ENCODE measurements at places on chromosomes 1 and 21.
A peak's percentile ranks its signal among the peaks of the same experiment; 100 is the strongest.

- DNase-seq: no peak
These were observed 60.0 kb upstream of the EPS8L3 start for GRCh38 chr1:109823543-109824348.

- no peak for DNase-seq
These were observed 132.6 kb downstream of the DHRS3 start for GRCh38 chr1:12485231-12486058.

DNA sequence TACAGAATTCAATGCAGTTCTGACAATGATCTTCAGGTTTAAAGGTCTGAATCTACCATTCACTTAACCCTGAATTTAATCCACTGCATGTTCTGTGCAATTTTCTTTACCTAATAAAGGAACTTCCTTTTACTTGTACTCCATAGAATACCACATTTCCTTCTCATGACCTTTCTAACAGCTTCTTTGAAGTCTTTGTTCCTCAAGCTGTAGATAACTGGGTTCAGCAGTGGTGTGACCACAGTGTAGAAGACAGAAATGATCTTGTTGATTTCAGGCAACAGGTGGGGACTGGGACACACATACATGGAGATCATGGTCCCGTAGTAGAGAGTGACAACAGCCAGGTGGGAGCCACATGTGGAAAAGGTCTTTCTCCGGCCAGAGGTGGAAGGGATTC is 878 bp downstream of the OR11L1 start:
- no peak for DNase-seq

DNA sequence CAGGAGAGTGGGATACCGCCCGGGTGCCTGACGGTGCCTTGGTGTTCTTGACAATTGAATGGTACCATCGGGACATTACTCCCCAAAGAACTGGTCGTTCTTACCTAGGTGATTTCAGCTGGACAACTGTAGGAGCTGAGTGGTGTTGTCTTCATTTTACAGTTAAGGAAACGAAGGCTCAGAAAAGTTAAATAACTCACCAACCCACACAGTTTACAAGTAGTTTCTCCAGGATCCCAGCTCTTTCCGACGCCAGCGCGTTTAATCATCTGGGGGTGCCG is 1.6 kb downstream of the PIK3CD start:
- no peak for DNase-seq

- DNase-seq: no peak
These were observed 42.4 kb downstream of the FBXO2 start for GRCh38 chr1:11611638-11612327.

DNA sequence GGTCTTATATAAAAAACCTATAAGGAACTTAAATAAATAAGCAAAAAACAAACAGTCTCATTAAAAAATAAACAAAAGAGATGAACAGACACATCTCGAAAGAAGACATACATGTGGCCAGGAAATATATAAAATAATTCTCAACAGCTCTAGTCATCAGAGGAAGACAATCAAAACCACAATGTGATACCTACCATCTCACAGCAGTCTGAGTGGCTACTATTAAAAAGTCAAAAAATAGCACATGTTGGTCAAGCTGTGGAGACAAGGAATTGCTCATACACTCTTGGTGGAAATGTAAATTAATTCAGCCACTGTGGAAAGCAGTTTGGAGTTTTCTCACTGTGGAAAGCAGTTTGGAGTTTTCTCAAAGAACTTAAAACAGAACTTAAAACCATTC is 100.3 kb upstream of the ADAMTS5 start:
- no peak for DNase-seq

- no peak for DNase-seq
These were observed 773.6 kb upstream of the B3GALT2 start for GRCh38 chr1:193960040-193960439.

GRCh38 chr1:15852036-15852827 is 4.7 kb downstream of the SPEN start:
- DNase-seq: no peak

- no peak for DNase-seq
These were observed 16.1 kb downstream of the TIE1 start for GRCh38 chr1:43316738-43317520.

DNA sequence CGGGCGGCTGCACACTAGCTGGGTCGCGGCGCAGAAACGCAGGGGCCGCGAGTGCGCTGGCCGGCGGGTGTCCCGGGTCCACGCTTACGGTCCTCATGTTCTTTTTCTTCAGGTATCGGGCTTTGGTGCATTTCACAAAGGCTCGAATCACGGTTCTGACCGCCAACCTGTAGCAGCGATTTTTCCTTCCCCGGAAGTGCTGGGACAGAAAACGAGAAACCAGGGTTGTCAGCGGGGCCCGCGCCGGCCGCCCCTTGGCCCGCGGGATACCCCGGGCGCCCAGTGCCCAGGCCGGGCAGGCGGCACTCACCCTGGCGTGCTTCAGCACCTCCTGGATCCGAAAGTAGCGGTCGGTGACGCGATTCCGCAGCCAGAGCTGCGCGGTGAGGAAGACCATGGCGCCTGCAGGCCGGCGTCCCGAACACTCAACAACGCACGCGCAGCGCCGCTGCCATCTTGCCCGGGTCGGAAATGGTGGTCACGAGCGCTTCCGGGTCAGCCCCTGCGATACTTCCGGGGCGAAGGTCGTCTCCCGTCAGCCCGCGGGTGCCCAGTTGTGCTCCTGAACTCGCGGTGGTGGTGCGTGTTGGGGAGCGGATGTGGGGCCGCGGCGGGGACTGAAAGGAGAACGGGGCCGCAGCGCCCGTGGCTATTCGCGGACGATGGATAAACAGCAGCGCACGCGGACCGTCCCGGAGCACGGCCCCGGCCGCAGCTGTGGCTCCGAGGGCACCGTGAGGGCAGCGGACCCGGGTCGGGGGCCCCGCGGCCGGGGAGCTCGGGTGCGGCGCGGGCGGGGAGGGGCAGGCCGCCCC is at the start of gene MRPL20:
Gene MRPL20, minus strand, starts transcription at position 473 of the 815 bp plus-strand sequence. Its CDS starts 76 bp downstream, at position 397.
- no peak for DNase-seq

DNA sequence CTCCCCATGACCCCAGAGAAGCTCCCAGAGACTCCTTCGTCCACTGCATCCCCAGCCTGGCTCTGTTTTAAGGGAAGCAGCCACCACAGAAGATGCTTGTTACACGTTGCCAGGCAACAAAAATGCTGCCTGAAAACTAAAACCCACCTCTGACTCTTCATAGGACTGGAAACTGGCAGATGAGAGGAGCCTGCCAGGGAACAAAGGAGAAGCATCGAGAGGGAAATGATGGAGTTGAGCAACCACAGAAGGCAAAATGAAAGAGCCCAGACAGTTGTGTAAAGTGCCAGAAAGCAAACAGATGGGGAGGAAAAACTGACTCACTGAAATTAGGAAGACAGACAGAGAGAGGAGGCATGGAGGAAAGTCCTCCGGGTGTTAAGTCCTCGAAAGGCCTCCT is 118.4 kb downstream of the KCNN3 start:
- DNase-seq: no peak

DNA sequence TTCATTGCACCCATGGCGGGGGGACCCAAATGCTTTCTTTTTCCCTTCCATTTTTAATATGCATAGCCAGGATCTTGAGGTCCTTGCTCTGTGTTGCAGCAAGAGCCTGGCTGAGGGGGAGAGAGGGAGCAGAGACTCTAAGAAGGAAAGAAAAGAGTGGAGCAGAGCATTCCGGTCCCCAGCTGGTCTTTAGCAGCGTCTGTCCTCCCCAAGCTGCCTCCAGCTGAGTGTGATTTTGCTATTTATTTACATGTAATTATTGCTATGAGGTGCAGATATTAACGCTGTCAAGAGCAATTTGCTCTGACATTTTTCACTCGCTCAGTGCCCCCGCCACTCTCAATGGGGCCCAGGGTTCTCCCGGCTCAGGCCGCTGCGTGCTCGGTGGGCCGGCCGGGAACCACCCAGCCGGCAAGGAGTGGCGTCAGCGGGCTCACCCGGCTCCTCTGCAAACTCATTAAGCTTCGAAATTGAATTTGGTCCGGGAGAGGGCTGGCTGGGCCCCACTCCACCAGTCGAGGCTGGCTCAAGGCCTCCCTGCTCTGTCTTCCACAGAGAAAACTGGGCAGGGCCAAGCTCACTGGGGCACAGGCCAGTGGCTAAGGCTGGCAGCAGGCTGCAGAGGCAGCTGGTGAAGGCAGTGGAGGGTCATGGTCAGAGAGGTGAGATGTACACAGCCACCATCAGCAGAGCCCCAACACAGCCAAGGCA is 93.2 kb downstream of the PAX7 start:
- no peak for DNase-seq

DNA sequence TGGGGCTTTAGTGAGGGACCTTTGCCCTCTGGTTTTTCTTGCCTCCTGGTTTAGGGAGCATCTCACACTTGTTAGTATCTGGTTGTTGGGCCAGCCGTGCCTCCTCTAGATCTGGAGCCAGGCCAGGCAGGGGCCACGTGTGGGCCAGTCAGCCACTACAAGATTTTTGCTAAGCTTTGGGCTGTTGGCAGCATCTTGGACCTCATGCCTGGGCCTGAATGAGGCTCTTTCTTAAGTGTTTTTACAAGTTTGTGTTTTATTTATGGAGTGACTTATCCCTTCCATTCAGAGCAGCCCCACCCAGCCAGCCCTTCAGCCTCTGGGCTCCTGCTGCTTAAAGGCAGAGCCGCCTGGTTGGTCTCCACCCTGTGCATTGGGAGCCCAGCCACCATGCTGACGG is 1.6 kb upstream of the SH3BGRL3 start:
- no peak for DNase-seq

DNA sequence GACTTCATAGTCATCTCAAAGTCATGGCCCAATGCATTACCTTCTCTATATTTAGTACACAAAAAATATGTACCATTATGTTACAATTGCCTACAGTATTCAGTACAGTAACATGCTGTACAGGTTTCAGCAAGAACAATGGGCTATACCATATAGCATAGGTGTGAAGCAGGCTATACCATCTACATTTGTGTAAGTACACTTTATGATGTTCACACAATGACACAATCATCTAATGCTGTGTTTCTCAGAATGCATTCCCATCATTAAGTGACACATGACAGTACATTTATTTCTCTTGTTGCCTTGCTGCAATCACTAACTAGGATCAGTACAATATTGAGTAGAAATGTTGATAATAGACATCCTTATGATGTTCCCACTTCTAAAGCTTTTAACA is 46.5 kb upstream of the NFIA start:
- no peak for DNase-seq

DNA sequence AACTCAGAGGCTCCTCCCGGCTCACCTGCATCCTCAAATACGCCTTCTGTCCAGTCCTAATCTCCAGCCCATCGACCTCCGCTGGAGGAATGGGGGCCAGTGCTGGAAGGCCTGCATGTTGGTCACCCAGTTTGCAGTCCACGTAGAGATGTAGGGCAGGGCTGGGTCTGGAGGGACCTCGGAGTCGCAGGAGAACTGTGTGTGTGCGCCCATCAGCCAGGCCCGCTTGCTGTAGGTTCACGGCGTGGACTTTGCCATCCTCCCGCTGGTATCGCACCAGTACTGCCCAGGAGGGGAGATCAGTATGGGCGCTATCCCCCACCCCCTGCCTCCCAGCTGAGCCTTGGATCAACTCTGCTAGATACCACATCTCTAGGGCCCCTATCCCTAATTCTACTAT is 2.7 kb downstream of the THBS3 start:
- DNase-seq: no peak

GRCh38 chr1:223479261-223479660 is 86.0 kb downstream of the CCDC185 start:
- no peak for DNase-seq

DNA sequence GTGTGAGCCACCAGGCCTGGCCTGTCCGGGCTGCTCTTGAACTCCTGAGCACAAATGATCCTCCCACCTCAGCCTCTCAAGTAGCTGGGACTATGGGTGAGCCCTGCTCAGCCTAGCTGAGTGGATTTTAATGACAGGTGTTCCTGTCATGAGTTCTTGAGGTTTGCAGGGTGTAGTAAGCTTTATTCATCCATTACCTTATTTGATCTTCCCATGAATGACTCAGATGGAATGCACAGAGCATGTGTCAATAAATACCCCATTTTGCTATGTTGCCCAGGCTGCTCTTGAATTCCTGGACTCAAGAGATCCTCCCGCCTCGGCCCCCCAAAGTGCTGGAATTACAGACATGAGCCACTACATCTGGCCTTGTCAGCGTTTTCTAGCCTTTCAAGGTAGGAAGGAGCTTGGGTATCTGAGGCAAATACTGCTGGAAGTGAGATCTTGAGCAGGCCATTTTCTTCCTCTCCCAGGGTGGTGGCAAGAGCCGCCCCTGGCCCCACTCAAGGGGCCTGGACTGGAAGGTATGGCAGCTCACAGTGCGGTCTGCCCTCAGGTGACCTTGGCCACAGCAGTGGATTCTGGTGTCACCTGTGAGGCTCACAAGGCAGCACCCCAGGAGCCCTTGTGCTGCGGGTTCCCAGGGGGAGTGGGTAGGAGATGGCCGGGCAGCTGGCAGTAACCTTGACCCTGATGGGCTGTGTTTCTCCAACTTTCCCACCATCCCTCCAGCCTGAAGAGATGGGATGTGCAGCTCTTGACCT is 20.0 kb downstream of the PIK3CD start:
- no peak for DNase-seq

DNA sequence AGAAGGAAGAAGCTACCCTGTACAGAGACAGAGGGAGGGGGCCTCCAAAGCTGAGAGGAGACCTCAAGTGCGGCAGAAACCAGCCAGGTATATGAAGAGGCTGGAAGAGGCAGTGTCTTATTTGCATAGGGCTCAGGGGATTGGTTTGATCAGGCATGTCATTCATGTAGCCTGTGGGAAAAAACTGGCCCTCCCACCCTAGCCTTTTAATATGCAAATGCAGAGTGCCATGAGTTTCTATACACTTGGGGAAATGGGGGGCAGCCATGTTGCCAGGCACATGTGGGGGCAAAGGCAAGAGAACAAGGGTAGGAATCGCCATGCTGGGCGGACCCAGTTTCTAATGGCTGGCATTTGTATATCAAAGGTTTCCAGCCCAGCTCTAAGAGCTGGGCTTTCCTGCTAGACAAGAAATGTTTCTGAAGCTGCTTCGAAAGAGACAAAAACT is 172.7 kb downstream of the RASAL2 start:
- DNase-seq: peak; percentile 91

DNA sequence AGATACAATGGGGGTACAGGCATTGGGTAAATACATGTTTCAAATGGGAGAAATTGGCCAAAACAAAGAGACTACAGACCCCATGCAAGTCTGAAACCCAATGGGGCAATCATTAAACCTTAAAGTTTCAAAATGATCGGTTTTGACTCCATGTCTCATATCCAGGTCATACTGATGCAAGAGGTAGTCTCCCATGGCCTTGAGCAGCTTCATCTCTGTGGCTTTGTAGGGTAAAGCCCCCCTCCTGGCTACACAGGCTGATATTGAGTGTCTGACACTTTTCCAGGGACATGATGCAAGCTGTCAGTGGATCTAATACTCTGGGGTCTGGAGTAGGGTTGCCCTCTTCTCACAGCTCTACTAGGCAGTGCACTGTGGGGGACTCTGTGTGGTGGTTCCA is 286.1 kb downstream of the LRRIQ3 start:
- DNase-seq: no peak

GRCh38 chr1:6859415-6860343 is 74.4 kb downstream of the CAMTA1 start:
- no peak for DNase-seq
